ENCODE measurements at places on chromosomes 6 and 20.

GRCh38 chr6:138803861-138804260 is 8.0 kb downstream of the ECT2L start:
- DNase-seq, result no peak

DNA sequence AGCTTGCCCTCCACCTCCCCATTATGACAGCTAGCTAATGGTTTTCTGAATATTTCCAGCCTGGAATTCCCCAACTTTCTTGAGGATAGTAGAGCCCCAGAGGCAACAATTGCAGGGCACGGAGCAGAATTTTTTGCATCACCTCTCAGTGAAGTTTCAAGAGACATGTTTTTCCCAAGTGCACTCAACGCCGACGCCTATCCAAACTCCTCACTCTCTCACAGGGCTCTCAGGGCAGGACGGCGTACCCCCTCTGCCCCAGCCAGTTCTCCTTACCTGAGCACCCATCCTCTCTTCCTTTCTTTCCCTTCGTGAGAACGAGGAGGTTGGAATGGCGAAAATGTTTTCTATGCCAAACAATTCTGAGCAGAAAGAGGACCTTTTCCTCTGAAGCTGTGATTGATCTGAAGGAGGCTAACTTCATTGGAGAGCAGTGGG is 83.1 kb upstream of the FOXQ1 start:
- no peak for DNase-seq

- no peak for DNase-seq
Measured at GRCh38 chr20:57474205-57474604, 50.7 kb downstream of the CTCFL start.

GRCh38 chr6:53014063-53014462 is 19.0 kb upstream of the GSTA4 start:
- no peak for DNase-seq

- DNase-seq, result no peak
Measured at GRCh38 chr20:53028337-53029007, 56.3 kb downstream of the TSHZ2 start.

- DNase-seq, result peak; percentile 12
Measured at GRCh38 chr6:107179004-107179403, 63.7 kb upstream of the BEND3 start.

GRCh38 chr6:39239527-39240154 is 10.4 kb upstream of the KCNK5 start:
- no peak for DNase-seq

GRCh38 chr6:5139828-5140771 is 55.0 kb downstream of the PPP1R3G start:
- no peak for DNase-seq

- no peak for DNase-seq
Measured at GRCh38 chr20:18986146-18986830, 172.7 kb downstream of the SCP2D1 start.

- DNase-seq, result no peak
Measured at GRCh38 chr6:12962987-12963386, 246.4 kb downstream of the PHACTR1 start.

GRCh38 chr6:35804996-35805736 is at the start of gene LHFPL5:
Gene LHFPL5, plus strand, starts transcription at chr6:35805352. Its CDS starts 319 bp downstream, at chr6:35805671.
- peak; percentile 72 for DNase-seq

DNA sequence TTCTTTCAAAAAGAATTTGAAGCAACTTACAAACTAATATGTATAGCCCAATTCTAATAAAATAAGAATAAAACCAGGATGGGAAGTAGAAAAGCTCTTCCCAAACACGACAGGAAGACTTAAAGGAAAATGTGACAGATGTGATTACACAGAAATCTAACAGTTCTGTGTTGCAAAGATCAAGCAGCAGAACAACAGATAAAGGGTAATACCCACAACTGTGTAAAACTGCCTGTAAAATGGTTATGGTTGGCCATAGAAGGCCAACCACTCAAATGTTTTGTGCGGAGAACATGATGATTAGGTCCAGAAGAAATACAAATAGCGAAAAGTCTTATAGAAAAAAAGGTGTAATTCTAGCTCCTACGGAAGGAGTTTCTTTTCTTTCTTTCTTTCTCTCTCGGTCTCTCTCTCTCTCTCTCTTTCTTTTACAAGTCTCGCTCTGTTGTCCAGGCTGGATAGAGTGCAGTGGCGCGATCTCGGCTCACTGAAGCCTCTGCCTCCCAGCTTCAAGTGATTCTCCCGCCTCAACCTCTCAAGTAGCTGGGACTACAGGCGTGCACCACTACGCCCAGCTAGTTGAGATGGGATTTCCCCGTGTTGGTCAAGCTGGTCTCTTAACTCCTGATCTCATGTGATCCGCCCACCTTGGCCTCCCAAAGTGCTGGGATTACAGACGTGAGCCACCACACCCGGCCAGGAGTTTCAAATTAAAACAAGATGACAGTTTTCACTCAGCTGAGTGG is 128.5 kb downstream of the QRSL1 start:
- DNase-seq, result no peak

GRCh38 chr6:88107241-88107640 is 58.9 kb downstream of the CNR1 start:
- DNase-seq, result no peak

DNA sequence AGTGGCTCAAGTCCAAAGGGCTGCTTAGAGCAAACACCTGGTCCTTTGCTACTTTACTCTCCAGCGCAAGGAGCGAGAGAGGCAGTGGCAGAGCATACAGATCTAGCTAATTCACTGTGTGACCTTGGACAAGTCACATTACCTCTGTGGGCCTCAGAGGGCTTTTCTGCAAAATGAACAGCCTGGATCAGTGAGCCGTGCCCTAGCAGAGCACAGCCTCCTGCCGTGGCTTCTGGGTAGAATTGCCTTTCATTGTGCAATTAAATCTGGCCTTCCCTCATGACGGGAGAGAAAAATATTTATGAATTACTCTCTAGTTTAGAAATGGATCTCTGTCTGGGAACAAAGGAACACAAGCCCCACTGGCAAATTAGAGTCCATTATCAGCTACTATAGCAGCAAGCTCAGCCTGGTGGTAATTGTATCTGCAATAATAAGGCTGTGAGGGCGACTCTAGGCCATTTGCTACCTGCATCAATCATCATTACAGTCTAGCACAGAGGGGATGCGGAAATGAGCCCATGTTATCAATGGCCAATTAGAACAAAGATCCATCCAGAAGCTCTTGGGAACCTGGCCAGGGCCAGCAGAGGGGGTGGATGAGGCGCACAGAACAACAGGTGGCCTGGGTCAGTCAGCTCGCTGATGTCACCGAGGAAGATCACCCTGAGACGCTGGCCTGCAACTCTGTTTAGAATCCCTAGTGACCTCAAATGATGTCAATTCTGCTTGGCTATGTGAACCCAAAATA is 114.2 kb upstream of the LY86 start:
- DNase-seq, result no peak

- DNase-seq, result no peak
Measured at GRCh38 chr20:3251806-3252205, 12.8 kb upstream of the SLC4A11 start.

DNA sequence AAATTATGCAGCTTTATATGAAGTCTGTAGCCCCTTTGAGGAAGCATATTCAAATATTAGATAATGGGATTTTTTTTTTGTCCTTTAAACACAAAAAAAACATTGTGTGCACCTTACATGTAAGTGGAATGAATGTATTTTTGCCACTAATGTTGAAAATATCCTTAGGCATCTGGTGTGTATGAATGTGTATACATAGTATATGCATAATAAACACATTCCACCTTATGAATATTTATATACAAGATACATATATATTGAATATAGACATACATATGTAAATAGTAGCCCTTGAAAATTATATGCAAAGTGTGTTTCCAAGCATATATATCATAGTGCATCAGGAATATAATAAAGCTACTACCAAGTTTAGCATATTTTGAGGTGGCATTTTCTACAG is 94.8 kb downstream of the SOBP start:
- no peak for DNase-seq

DNA sequence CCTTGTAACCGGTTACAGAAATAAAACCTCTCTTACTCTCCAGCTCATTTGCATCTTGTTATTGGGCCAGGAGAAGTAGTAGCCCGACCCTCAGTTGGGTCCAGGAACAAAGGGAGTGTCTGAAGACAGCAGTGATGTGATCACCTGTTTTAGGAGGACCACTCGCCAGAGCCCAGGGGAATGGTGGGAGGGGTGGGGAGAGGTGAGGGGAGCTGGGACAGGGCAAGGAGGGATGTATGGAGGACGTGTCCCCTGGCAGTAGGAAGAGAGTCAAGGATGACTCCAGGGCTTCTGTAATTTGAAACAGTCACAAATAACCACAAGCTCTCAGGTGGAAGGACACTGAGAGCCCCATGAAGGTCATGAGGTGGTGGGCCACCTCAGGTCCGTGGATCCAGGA is 1.4 kb upstream of the PCMTD2 start:
- no peak for DNase-seq

DNA sequence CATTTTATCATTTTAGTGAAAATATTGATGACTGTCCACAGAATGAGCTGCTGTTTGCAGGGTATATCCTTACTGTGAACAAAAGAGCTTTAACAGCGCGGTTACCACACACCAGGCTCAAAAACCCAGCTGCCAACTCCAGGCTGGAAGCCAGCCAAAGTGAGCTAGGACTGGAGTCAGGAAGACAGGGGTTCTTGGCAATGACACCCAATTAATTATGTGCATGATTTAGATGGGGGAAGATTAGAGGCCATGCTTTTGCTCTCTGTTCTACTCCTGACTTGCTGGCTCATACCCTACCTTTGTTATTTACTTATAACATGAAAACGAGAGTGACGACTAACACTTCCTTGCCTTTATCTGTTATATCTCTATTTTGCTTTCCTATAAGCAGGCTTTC is 128.9 kb upstream of the SHLD1 start:
- no peak for DNase-seq

GRCh38 chr20:21615617-21616080 is 89.8 kb upstream of the PAX1 start:
- DNase-seq, result peak; percentile 70

GRCh38 chr6:3749977-3750316 is 1.6 kb downstream of the PXDC1 start:
- DNase-seq, result no peak

DNA sequence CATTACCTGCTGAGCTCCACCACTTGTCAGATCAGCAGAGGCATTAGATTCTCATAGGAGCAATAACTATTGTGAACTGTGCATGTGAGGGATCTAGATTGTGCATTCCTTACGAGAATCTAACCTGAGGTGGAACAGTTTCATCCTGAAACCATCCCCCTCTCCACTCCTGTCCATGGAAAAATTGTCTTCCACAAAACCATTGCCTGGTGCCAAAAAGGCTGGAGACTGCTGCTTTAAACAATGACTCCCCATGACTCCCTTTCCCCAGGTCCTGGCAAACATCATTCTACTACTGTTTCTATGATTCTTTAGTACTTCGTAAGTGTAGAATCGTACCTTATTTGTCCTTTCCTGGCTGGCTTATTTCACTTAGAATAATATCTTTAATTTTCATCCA is 9.7 kb upstream of the DYNLRB1 start:
- DNase-seq, result no peak

DNA sequence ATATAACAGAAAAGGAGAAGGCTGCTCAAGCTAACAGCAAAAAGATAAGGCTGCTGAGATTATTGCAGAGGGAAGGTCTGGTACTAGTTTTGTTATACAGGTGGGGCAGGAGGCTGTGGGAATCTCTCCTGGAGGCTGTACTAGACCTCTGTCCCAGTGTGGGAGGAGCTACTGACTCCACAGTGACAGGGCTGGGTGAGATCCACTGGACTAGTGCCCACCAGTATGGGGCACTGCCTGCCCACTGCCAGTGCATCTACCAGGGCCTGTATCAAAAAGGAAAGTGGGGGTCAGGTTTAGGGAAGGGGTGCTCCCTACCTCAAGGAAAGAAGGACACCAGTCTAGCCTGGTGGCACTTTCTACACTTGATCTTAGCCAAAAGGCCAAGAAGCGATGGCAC is 30.1 kb downstream of the GSTA2 start:
- DNase-seq, result no peak

DNA sequence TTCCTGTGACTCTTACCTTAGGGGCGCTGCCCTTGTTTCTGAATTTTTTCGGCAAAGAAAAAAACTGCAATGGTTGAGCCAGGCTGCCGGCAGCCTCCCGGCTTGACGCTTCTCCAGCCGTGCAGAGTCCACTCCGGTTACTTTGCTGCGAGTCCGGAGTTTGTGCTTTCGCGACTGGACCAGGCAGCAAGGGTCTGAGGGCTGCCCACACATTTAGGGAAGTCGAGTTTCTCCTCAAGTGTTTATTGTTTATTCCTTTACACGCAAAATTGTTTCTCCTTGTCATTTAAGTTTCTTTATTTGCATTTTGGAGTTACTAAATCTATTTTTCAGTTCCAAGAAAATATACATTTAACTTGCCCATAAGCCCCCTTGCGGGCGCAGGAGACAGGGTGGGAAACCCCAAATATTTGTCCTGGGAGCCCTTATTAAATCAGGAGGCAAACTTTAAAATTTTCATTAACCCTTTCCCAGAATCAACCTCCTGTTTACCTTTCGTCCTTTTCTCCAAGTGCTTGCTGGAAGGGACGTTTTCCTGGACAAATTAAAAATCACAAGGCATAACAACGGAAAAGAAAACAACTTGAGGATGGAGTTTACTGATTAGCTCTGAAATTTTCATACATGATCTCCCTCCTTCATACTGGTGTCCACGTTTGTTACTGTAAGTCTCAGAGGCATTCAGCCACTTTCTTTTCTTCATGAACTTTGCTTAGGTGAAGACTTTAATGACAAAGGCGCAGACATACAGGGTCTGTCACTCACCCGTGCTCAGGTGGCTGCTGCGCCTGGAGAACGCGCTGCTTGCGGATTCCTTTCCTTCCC is 1.7 kb upstream of the PDE10A start:
- DNase-seq, result no peak

DNA sequence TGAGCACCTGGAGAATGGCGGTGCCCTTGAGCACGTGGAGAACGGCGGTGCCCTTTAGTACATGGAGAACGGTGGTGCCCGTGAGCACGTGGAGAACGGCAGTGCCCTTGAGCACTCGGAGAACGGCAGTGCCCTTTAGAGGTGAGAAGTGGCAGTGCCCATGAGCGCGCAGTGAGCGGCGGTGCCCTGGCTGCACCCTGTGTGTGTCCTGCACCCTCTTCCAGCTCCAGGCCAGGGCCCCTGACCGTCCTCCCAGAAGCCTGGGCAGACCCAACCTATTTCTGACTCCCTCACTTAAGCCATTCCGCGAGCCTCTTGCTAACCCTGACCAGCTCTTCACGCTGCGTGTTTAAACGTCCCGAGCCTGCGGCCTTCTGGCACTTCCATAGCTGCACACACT is 151.3 kb downstream of the DLL1 start:
- DNase-seq, result no peak

Data from neural crest cell (in vitro differentiated cells).